ENCODE measurements at places on chromosomes 4 and X.
A peak's percentile ranks its signal among the peaks of the same experiment; 100 is the strongest.

GRCh38 chr4:160319221-160319867 is 1216.5 kb downstream of the RAPGEF2 start:
- H3K27ac ChIP-seq: no peak overlapping the region
- H3K27me3 ChIP-seq: no peaks in the 10 kb centered on the region
- no peaks in the 10 kb centered on the region for H3K4me1 ChIP-seq
- DNase-seq: no peak
- H3K4me3 ChIP-seq: no peak overlapping the region

- no peaks in the 10 kb centered on the region for H3K4me1 ChIP-seq
- no peak for DNase-seq
- no peaks in the 10 kb centered on the region for H3K36me3 ChIP-seq
- H3K27me3 ChIP-seq: no peaks in the 10 kb centered on the region
- no peak overlapping the region for H3K27ac ChIP-seq
These were observed 176.4 kb upstream of the FMR1 start for GRCh38 chrX:147735364-147735763.

DNA sequence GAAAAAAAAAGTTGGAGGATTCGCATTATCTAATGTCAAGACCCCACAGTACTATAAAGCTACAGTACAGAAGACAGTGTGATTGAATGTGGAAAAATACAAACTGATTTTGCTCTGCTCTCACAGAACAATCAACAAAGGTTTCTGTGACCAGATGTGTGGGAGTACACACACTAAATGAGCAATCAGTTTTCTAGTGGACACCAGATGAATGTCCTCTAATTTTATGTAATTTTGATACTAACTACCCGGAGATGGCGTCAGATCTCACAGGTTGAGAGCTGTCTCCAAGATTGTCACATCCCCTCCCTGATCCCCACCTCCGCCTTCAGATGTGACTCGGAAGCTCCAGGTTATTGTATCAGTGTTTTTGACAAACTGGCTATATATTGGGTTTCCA is 81.9 kb upstream of the HUWE1 start:
- H3K27me3 ChIP-seq: no peaks in the 10 kb centered on the region
- H3K36me3 ChIP-seq: no peaks in the 10 kb centered on the region
- H3K4me1 ChIP-seq: no peaks in the 10 kb centered on the region
- H3K4me3 ChIP-seq: no peak overlapping the region
- DNase-seq: no peak

DNA sequence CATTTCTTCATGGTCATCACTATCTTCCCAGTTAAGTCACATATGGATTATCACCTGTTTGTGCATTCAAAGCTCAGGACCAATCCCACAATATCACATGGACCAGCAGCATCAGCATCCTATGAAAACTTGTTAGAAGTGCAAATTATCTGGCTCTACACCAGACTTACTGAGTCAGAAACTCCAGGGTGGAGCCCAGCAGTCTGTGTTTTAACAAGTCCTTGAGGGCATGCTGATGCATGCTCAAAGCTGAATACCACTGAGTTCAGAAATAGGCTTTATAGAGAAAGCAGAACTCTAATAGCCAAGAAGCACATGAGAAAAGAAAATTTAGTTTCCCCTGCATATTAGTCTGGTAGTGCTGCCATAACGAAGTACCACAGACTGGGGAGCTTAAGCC is 62.4 kb upstream of the GABRQ start:
- no peak overlapping the region for H3K27ac ChIP-seq
- H3K4me3 ChIP-seq: no peak overlapping the region
- H3K4me1 ChIP-seq: no peaks in the 10 kb centered on the region
- DNase-seq: no peak
- H3K36me3 ChIP-seq: no peaks in the 10 kb centered on the region
- H3K27me3 ChIP-seq: no peaks in the 10 kb centered on the region

- H3K36me3 ChIP-seq: no peaks in the 10 kb centered on the region
- no peak overlapping the region for H3K4me3 ChIP-seq
- no peak overlapping the region for H3K27ac ChIP-seq
- no peaks in the 10 kb centered on the region for H3K4me1 ChIP-seq
- no peaks in the 10 kb centered on the region for H3K27me3 ChIP-seq
- DNase-seq: no peak
These were observed 702.4 kb upstream of the EPHA5 start for GRCh38 chr4:66372706-66373105.

DNA sequence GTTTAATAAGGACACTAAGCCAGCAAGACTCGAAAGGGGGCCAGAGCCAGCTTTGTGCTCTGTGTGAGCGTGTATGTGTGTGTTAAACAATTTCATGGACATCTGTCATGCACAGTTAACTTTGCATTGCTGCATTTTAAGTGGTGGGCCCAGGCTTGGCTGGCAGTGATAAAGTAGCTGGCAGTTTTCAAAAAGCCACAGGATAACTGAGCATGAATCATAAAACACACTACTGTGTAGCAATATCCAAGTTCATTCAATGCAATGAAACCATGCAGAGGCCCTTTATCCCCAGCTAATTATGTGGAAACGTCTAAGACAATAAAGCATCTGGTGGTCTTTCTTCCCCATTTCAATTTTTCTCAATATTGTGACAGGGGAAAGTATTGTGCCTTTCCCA is 132.9 kb downstream of the NKX6-1 start:
- no peaks in the 10 kb centered on the region for H3K36me3 ChIP-seq
- H3K27ac ChIP-seq: no peak overlapping the region
- no peak overlapping the region for H3K4me3 ChIP-seq
- no peaks in the 10 kb centered on the region for H3K27me3 ChIP-seq
- no peak for DNase-seq
- H3K4me1 ChIP-seq: no peaks in the 10 kb centered on the region

DNA sequence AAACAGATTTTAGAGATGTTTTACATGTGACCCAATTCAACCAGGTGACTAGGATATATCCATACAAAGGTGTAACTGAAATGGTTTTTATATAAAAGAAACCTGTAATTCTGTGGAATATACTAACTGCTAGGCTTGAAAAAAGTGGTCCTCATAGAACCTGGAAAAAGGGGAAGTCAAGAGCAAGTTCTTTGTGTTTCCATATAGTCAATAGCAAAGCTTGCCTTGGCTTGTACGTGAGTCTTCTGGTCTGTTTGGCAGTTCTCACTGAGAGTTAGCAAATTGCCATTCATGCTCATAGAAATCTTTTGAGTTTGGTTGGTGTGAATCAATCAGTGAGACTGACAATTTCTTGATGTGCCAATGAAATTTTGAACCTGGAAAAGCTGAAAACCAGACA is 79.4 kb upstream of the SMIM10 start:
- no peak overlapping the region for H3K4me3 ChIP-seq
- no peaks in the 10 kb centered on the region for H3K27me3 ChIP-seq
- H3K36me3 ChIP-seq: no peaks in the 10 kb centered on the region
- H3K27ac ChIP-seq: no peak overlapping the region
- DNase-seq: no peak

- peak overlapping the region; percentile 74 for H3K4me3 ChIP-seq
- H3K27ac ChIP-seq: peak overlapping the region; percentile 65
- H3K4me1 ChIP-seq: peaks cover 56% of the 10 kb centered on the region
- H3K36me3 ChIP-seq: no peaks in the 10 kb centered on the region
These were observed 1.3 kb upstream of the PCDH7 start for GRCh38 chr4:30718641-30719453.

- no peak overlapping the region for H3K27ac ChIP-seq
- no peaks in the 10 kb centered on the region for H3K36me3 ChIP-seq
- DNase-seq: peak; percentile 62
- H3K4me3 ChIP-seq: no peak overlapping the region
These were observed 23.8 kb downstream of the SSX1 start for GRCh38 chrX:48278958-48279357.

- DNase-seq: no peak
- no peaks in the 10 kb centered on the region for H3K36me3 ChIP-seq
- no peak overlapping the region for H3K4me3 ChIP-seq
- no peak overlapping the region for H3K27ac ChIP-seq
- H3K4me1 ChIP-seq: no peaks in the 10 kb centered on the region
- H3K27me3 ChIP-seq: no peaks in the 10 kb centered on the region
These were observed 961.0 kb downstream of the PCDH18 start for GRCh38 chr4:136571315-136571714.

DNA sequence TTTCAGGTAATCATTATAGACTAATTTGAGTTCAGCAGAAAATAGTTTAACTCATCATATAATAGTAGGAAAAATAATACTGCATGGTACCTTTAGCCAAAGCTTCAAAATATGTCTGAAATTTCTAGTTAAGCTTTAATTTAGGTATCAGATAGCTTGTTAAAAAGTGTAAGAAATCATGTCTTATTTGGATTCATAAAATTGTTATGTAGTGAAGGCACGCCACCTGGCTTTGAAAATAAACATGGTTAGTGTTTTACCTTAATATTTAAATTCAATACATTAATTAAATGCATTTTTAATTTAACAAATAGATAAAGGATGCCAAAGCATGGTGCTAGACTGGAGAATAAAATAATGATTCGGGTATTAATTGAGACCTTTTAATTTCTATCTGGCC is 211.4 kb downstream of the FSTL5 start:
- DNase-seq: no peak
- no peaks in the 10 kb centered on the region for H3K4me1 ChIP-seq
- H3K27me3 ChIP-seq: no peaks in the 10 kb centered on the region
- H3K27ac ChIP-seq: no peak overlapping the region
- no peak overlapping the region for H3K4me3 ChIP-seq

DNA sequence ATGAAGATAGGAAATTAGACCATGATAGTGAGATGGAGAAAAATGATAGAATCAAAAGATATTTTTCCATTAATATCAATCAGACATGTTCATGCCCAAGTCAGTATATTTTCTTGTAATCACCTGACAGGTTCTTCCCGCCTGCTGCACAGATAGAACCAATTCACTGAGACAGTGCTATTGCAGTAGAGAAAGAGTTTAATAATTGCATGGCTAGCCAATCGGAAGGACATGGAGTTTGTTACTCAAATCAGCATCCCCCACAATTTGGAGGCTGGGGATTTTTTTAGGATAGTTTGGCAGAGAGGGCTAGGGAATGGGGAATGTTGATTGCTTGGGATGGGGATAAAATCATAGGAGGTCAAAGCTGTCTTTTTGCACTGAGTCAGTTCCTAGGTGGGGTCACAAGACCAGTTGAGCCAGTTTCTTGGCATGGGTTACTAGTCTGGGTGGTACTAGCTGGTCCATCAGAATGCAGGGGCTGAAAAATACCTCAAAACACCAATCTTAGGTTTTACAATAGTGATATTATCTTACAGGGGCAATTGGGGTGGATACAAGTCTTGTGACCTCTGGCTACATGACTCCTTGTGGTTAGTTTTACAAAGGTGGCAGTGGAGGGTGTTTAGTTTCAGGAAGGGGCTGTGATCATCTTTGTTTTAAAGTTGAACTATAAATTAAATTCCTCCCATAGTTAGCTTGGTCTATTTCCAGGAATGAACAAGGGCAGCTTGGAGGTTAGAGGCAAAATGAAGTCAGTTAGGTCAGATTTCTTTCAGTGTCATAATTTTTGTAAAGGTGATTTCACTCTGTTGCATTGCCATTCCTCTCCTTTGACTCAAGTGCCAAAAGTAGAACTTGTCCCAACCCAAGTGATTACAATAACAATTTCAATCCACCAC is 100.3 kb upstream of the PDE5A start:
- H3K27ac ChIP-seq: no peak overlapping the region
- no peaks in the 10 kb centered on the region for H3K27me3 ChIP-seq
- H3K36me3 ChIP-seq: no peaks in the 10 kb centered on the region
- no peak overlapping the region for H3K4me3 ChIP-seq
- H3K4me1 ChIP-seq: no peaks in the 10 kb centered on the region

- H3K4me1 ChIP-seq: no peaks in the 10 kb centered on the region
- no peak overlapping the region for H3K4me3 ChIP-seq
- DNase-seq: no peak
- no peaks in the 10 kb centered on the region for H3K27me3 ChIP-seq
These were observed 165.6 kb upstream of the S100G start for GRCh38 chrX:16484338-16484737.

- no peak overlapping the region for H3K27ac ChIP-seq
- H3K4me1 ChIP-seq: no peaks in the 10 kb centered on the region
- H3K27me3 ChIP-seq: no peaks in the 10 kb centered on the region
- no peak for DNase-seq
- H3K36me3 ChIP-seq: no peaks in the 10 kb centered on the region
These were observed 83.5 kb downstream of the CHRNA9 start for GRCh38 chr4:40418430-40419230.

- H3K4me3 ChIP-seq: no peak overlapping the region
- peaks cover 5% of the 10 kb centered on the region for H3K36me3 ChIP-seq
- no peak for DNase-seq
These were observed 244.4 kb downstream of the DCLK2 start for GRCh38 chr4:150322646-150323045.

DNA sequence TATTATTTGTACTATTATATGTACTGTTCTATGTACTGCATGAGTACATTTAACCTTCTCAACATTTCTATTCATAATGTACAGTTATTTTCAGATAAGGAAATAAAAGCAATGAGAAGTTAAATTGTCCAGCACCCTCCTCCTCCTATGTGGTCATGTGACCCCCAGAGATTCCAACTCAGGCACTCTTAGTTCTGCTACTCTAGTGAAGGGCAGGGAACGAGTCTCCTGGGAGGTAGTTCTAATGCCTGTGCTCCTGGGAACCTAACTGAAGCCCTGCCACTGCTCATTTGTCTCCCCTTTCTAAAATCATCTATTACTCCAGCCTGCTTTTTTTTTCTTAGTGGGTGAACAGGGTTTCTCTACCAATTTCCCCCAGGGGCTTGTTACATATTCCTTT is 105.9 kb upstream of the GPRIN3 start:
- no peaks in the 10 kb centered on the region for H3K27me3 ChIP-seq
- H3K4me1 ChIP-seq: no peaks in the 10 kb centered on the region
- H3K4me3 ChIP-seq: no peak overlapping the region
- H3K36me3 ChIP-seq: no peaks in the 10 kb centered on the region

DNA sequence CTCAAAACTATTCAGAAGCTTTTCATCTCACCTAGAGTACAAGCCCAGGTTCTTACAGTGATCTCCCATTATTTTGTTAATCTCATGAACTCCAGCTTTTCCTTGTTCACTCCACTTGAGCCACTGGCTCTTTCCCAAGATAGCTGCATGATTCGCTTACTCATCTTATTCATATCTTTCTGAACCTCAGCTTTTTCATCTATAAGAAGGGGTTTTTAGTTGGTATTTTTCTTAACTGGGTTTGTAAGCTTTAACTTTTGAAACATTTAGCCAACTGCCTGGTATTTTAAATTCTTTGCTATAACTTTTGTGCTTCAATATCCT is 24.0 kb downstream of the GIMD1 start:
- no peaks in the 10 kb centered on the region for H3K4me1 ChIP-seq
- H3K27me3 ChIP-seq: no peaks in the 10 kb centered on the region
- H3K4me3 ChIP-seq: no peak overlapping the region
- no peak for DNase-seq

- no peaks in the 10 kb centered on the region for H3K4me1 ChIP-seq
- no peak overlapping the region for H3K4me3 ChIP-seq
- no peaks in the 10 kb centered on the region for H3K27me3 ChIP-seq
- no peaks in the 10 kb centered on the region for H3K36me3 ChIP-seq
- no peak overlapping the region for H3K27ac ChIP-seq
- no peak for DNase-seq
These were observed 441.6 kb upstream of the PITX2 start for GRCh38 chr4:111064342-111064993.

- H3K36me3 ChIP-seq: no peaks in the 10 kb centered on the region
- no peak overlapping the region for H3K27ac ChIP-seq
- H3K4me1 ChIP-seq: peaks cover 4% of the 10 kb centered on the region
- no peaks in the 10 kb centered on the region for H3K27me3 ChIP-seq
- no peak for DNase-seq
These were observed 529.2 kb downstream of the INPP4B start for GRCh38 chr4:142316913-142317312.

Measured in suprapubic skin (tissue), 4 donors.